ENCODE measurements at places on chromosomes 13 and 19.

- DNase-seq: no peak
These were observed 38.4 kb downstream of the BRD4 start for GRCh38 chr19:15293781-15294491.

- DNase-seq: no peak
These were observed 10.8 kb upstream of the CEACAM1 start for GRCh38 chr19:42538841-42539709.

DNA sequence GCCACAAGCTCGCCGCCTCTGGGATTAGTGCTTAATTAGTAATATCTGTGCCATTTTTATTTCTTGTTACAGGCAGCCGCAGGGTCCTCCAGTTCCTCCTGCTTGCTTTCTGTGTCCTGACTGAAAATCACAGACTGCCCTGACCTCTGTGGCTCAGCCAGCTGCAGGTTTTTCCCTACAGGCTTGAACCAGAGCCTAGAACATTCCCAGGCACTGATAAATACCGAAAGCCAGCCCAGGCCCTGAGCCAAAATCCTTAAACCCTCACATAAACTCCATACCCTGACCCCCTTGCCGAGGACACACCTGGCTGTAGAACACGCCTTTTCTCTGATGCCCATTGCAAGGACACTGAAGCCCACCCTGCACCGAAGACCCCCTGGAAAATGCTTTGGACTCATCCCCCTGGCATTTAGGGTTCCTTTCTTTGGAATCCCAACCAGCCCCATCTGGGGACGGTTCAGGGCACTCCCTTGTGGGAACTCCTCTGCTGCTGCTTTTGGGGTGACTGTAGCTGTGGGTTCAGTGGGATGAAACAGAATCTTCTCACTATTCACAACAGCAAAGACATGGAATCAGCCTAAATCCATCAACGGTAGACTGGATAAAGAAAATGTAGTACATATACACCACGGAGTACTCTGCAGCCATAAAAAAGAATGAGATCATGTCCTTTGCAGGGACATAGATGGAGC lies 15.5 kb downstream of the DPP9 start:
- DNase-seq: no peak

DNA sequence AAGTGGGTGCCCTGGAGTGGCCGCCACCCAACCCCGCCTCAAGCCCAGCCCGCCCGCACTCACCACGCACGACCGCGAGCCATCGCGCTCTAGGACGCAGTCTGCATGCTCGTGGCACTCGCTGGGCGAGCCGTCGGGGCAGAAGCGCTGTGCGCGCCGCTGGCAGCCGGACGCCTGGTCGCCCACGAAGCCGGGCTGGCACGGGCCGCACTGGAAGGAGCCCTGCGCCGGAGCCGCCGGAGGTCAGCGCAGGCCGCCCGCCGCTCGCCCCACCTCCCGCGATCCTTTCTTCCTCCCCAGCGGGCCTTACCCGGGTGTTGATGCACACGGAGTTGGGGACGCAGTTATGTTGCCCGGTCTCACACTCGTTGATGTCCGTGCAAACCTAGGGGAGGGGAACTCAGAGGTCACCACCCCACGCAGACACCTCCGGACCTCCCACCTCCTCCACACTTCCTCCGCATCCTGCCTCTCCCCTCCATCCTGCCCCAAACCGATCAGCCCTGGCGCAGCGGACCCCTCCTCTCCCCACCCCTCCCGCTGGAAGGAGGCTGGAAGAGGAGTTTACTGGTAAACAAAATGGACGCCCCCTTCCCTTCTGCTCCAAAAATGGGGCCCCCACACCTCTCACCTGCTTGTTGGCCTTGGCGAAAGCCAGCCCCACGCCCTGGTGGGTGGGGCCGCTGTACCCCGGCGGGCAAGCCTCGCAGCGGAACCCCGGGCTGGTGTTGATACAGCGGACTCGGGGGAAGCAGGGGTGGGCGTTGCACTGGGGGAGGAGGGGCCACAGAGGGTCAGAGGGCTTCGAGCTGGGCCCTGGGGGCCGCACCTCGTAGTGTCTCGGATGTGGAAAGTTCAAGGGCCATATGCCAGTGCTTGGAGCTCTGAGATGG lies 2.3 kb downstream of the COMP start:
- no peak for DNase-seq

- peak; percentile 10 for DNase-seq
These were observed 1551.8 kb downstream of the SLITRK1 start for GRCh38 chr13:82330499-82330898.

DNA sequence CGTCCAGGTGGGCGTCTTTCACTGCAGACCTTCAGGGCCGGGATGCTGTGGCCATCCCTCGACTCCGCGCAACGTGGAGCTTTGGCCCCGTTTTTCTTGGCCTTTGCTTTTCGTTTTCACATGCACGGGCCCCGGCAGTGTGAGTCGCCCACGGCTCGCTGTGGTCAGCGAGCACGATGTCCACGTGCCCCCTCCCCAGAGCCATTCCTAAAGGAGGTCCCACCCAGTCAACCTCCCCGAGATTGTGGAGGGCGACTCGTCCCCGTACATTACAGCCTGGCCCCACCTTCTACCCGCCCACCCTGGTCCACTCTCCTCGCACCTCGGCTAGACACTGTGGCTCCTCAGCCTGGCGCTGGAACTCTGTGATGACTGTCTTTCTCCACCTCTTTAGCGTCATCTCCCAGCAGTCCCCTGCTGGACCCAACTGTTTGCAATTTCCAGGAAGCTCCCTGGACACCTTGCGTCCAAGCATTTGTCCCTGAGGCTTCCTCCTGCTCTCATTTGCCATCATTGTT lies 405 bp downstream of the ZNF446 start:
- no peak for DNase-seq

- no peak for DNase-seq
These were observed 21.2 kb downstream of the SAFB start for GRCh38 chr19:5644037-5644436.

All from activated CD4-positive, alpha-beta T cell treated with anti-CD3 and anti-CD28 coated beads, Interleukin-2, Interleukin-6, amounts not matched to agents 100 ng/mL and 50 ng/mL, durations not matched to agents 16 hours and 8 hours (primary cell).